H1 (cell line): ENCODE measurements at places on chromosomes 16 and 17. TPM values are rescaled to one million over a fixed set of nuclear protein-coding genes. Genes with fewer than 3 reads are reported as not detected.

GRCh38 chr16:22216191-22216831, 10.2 kb downstream of the EEF2K start:
- DNase-seq: no peak

DNA sequence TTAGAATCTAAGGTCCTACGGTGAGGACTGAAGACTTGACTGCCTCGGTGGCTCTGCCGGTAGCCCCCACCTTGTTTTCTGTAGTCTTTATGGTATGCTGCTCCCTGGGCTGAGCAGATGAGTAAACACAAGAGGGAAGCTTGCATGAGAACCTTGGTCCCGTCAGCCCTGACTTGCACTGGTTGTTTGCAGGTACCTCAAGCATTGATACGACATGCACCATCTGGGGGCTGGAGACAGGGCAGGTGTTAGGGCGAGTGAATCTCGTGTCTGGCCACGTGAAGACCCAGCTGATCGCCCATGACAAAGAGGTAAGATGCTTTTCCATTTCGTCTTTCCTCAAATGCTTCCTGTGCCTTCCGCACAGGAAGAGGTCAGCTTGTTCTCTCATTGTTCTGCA, 21.1 kb upstream of the TACO1 start:
- DNase-seq: no peak

- no peak for DNase-seq
Measured at GRCh38 chr17:73268582-73269328, 7.1 kb upstream of the CPSF4L start.

- DNase-seq: peak; percentile 93
Measured at GRCh38 chr17:40100669-40101366, 429 bp upstream of the NR1D1 start.

- DNase-seq: no peak
Measured at GRCh38 chr17:77905266-77905665, 53.2 kb upstream of the TNRC6C start.

DNA sequence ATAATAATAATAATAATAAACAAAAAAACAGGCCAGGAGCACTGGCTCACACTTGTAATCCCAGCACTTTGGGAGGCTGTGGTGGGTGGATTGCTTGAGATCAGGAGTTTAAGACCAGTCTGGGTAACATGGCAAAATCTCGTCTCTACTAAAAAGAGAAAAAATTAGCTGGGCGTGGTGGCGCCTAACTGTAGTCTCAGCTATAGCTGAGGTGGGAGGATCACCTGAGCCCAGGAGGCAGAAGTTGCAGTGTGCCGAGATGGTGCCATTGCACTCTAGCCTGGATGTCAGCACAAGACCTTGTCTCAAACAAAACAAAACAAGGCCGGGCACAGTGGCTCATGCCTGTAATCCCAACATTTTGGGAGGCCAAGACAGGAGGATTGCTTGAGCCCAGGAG, 18.7 kb upstream of the ATP6V0C start:
- DNase-seq: no peak

- no peak for DNase-seq
Measured at GRCh38 chr16:12087901-12088421, 111.4 kb downstream of the SNX29 start.

The PPP1R27 gene
- not detected in 2 replicates for total RNA-seq

The FN3KRP gene
- 21.4 and 23.3 TPM in 2 replicates for total RNA-seq

The DNAH2 gene
- 0.13 and 0.21 TPM in 2 replicates for total RNA-seq

The TMEM238L gene
- total RNA-seq: not detected in 2 replicates

The NXPH3 gene
- total RNA-seq: 3.3 and 3.7 TPM in 2 replicates

The PMP22 gene
- total RNA-seq: 0.84 and 0.86 TPM in 2 replicates

The TMEM235 gene
- total RNA-seq: 0.15 TPM in 1 of 2 replicates, not detected in the other
